ENCODE measurements at places on chromosomes 2 and 18. TPM values are rescaled to one million over a fixed set of nuclear protein-coding genes. Genes with fewer than 3 reads are reported as not detected.

Gene CFC1
- total RNA-seq: not detected

Gene AKAIN1
- total RNA-seq: not detected

Gene NT5DC4
- total RNA-seq: not detected

Gene SPC25
- not detected for total RNA-seq

DNA sequence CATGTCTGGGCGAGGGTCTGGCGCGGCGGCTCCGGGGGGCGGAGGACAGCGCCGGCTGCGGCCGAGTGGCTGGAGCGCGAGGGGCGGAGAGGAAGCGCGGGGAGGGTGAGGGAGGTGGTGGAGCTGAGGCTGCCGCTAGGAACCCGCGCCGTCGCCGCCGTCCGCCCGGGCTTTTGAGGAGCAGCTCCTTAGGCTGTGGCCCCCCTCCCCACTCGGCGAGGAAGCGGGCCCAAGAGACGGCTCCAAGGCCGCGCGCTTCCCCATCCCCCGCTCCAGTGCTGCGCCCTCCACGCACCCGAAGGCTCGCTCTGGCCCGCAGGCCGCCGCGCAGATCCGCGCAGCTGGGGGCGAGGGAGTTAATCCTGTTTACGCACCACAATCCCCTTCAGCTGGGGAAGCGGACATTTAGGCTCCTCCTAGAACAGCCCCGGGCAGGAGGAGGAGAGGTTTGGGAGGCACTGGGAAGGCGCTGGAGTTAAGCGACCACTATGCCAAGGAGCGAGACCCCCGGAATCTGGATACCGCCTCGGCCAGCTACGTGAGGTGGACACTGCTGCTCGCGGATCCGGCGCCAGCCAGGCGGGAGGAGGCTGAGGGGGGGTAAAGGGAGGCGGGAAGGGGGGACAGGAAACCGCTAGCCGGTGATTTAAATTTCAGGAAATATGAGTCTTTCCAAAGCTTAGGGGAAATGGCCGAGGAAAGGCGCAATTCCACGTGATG is at the start of gene CNRIP1:
Gene CNRIP1, minus strand, starts transcription at position 552 of the 720 bp plus-strand sequence. Its CDS starts 549 bp downstream, at position 3.
- H3K4me3 ChIP-seq: peak within 1 kb of the TSS; percentile 87
- H3K4me1 ChIP-seq: peaks cover 9% of the 10 kb centered on the region
- H3K36me3 ChIP-seq: peaks cover 6% of the 10 kb centered on the region
- H3K27me3 ChIP-seq: peaks cover 46% of the 10 kb centered on the region
- no peak for DNase-seq

GRCh38 chr2:189514104-189514503 is 66.5 kb downstream of the SLC40A1 start:
- peaks cover 4% of the 10 kb centered on the region for H3K36me3 ChIP-seq
- no peak overlapping the region for H3K27ac ChIP-seq
- peaks cover 12% of the 10 kb centered on the region for H3K27me3 ChIP-seq
- no peak overlapping the region for H3K4me3 ChIP-seq

DNA sequence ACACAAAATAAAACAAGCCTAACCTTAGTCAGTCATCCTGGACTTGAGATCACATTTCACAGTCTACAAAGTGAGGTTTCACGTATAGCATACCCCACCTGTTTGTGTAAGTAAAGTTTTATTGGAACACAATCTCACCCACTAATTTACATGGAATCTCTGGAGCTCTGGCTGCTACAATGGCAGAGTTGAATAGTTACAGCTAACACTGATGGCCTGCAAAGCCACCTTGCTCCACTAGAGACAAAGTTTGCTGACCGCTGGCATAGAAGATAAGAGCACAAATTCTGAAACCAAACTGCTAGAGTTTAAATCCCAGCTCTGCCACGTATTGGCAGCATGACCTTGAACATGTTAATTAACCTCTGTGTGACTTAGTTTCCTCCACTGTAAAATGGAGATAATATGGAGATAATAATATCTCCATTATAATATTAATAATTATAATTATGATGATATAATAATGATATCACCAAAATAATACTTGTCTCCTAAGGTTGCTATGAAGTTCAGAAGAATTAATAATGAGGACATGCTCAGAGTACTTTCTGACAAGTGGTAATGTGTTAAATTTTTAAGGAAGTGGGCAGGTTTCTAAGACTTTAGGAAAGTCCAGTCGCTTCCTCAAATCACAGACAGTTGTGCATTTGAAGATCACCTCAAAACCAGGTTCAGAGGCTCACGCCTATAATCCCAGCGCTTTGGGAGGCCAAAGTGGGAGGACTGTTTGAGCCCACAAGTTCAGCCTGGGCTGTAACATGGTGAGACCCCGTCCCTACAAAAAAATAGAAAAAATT is 204.6 kb downstream of the SH3RF3 start:
- peaks cover 21% of the 10 kb centered on the region for H3K4me1 ChIP-seq
- H3K4me3 ChIP-seq: no peak overlapping the region
- no peak for DNase-seq
- peaks cover 2% of the 10 kb centered on the region for H3K36me3 ChIP-seq

- H3K4me3 ChIP-seq: no peak overlapping the region
- no peak overlapping the region for H3K27ac ChIP-seq
- H3K27me3 ChIP-seq: peaks cover 13% of the 10 kb centered on the region
- no peak for DNase-seq
- no peaks in the 10 kb centered on the region for H3K4me1 ChIP-seq
These were observed 52.6 kb downstream of the SH3BP4 start for GRCh38 chr2:235004329-235004903.

- H3K27me3 ChIP-seq: peaks cover 5% of the 10 kb centered on the region
- H3K36me3 ChIP-seq: no peaks in the 10 kb centered on the region
- no peaks in the 10 kb centered on the region for H3K4me1 ChIP-seq
- no peak for DNase-seq
- no peak overlapping the region for H3K4me3 ChIP-seq
These were observed 34.2 kb upstream of the FAM98A start for GRCh38 chr2:33633315-33633714.

DNA sequence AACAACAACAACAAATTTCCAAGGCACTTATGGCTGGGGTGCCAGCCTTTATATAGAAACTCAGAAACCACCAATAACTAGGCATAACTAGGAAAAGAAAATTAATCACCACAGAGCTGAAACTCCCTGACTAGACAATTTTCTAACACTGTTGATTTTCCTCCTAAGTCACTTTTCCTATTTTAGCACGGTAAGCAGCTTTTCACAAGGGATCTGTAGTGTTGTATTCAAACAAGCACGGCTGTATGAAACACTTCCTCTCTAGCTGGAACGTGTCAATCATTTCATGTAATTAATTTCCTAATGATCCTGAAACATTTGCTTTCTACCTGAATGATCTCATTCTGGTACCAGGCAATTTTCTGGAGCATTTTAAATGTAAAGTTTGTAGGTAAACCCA is 645.0 kb downstream of the IRS1 start:
- no peak for DNase-seq
- H3K4me1 ChIP-seq: no peaks in the 10 kb centered on the region
- H3K27me3 ChIP-seq: peaks cover 44% of the 10 kb centered on the region
- no peak overlapping the region for H3K4me3 ChIP-seq
- no peaks in the 10 kb centered on the region for H3K36me3 ChIP-seq
- no peak overlapping the region for H3K27ac ChIP-seq

GRCh38 chr2:171416009-171416926 is 17.5 kb downstream of the METTL8 start:
- peak overlapping the region; percentile 66 for H3K27ac ChIP-seq
- peaks cover 21% of the 10 kb centered on the region for H3K4me1 ChIP-seq
- H3K4me3 ChIP-seq: peak overlapping the region; percentile 15
- DNase-seq: peak; percentile 53
- no peaks in the 10 kb centered on the region for H3K27me3 ChIP-seq
- H3K36me3 ChIP-seq: no peaks in the 10 kb centered on the region

DNA sequence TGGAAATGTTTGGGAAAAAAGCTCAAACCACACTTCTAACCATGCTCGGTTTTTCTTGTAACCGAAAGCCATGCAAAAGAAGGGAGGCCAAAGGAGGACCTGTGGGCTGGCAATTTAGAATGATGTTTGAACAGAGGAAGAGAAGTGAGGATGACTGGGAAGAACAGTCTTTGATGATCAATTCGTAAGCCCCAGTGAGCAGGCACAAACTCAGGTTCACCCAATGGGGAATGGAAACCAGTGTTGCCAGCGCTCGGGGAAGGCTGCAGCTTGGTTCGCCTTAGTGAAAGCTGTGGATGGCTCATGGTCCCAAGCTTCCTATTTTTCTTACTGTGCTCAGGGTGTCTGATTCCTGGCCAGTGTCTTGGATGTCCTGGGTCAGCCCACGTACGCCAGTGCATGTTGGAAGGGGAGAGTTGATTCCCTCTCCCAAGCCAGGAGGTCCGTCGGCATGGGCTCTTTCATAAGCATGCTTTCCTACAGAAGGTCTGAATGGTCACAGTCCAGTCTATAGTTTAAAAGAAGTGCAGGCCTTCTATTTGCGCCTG is 79.2 kb downstream of the VAPA start:
- peaks cover 37% of the 10 kb centered on the region for H3K27me3 ChIP-seq
- DNase-seq: no peak
- no peak overlapping the region for H3K27ac ChIP-seq
- H3K4me3 ChIP-seq: no peak overlapping the region
- H3K36me3 ChIP-seq: no peaks in the 10 kb centered on the region
- no peaks in the 10 kb centered on the region for H3K4me1 ChIP-seq

- no peak overlapping the region for H3K4me3 ChIP-seq
- H3K27ac ChIP-seq: no peak overlapping the region
- H3K27me3 ChIP-seq: no peaks in the 10 kb centered on the region
- H3K4me1 ChIP-seq: no peaks in the 10 kb centered on the region
- no peak for DNase-seq
These were observed 396.9 kb upstream of the NXPH2 start for GRCh38 chr2:139177041-139177440.

DNA sequence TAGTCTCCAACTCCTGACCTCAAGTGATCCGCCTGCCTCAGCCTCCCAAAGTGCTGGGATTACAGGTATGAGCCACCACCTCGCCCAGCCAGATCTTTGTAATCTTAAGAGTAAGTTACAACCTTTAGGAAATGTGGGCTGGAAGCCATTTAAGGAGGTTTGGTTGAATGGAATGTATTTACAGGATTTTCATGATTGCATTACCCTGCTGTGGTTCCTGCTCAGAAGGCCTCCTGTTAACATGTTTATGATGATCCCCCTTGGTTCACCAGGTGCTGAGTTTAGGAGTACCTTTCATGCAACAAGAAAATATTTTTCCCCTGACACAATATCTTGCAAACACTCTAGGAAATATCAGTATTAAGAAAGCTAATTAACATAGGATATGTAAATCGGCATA is 187.4 kb upstream of the SH3BP4 start:
- peaks cover 40% of the 10 kb centered on the region for H3K27me3 ChIP-seq
- H3K36me3 ChIP-seq: no peaks in the 10 kb centered on the region
- DNase-seq: no peak

DNA sequence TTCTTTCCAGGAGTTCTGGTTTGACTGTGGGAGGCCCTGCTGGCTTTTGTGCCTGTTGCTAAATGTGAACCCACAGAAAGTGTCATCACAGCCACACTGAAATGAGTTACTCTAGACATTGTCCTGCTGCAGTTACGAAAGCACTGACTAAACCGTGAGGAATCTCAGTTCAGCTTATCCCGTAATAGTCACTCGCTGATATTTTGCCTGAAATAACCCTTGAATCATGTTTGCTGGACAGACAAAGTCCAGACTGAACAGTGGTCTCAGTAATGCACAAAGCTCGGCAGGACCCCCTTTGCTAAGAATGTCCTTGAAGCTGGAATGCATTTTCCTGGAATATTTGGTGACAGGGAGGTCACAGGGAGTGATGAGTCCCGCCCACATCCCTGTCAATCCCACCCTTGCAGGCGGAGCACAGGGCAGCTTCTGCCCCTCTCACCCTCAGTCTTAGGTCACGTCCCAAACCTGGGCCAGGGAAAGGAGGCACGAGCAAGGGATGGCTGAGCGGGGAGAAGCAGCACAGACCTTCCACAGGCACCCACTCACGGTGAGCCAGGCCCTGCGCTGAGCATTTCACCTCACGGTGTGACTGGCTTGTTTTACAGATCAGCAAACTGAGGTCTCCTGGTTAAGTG is 53.4 kb downstream of the ADI1 start:
- DNase-seq: no peak
- peaks cover 8% of the 10 kb centered on the region for H3K36me3 ChIP-seq
- H3K27me3 ChIP-seq: no peaks in the 10 kb centered on the region
- no peak overlapping the region for H3K4me3 ChIP-seq
- H3K4me1 ChIP-seq: peaks cover 9% of the 10 kb centered on the region

GRCh38 chr2:37337620-37338280 is 6.7 kb upstream of the QPCT start:
- H3K27me3 ChIP-seq: peaks cover 15% of the 10 kb centered on the region
- no peaks in the 10 kb centered on the region for H3K36me3 ChIP-seq
- no peaks in the 10 kb centered on the region for H3K4me1 ChIP-seq
- no peak overlapping the region for H3K4me3 ChIP-seq
- no peak overlapping the region for H3K27ac ChIP-seq
- DNase-seq: no peak

GRCh38 chr2:127681288-127681804 is 6.0 kb upstream of the LIMS2 start:
- H3K27ac ChIP-seq: no peak overlapping the region

GRCh38 chr2:228860601-228861285 is 410.3 kb downstream of the PID1 start:
- H3K36me3 ChIP-seq: no peaks in the 10 kb centered on the region
- DNase-seq: no peak
- H3K27me3 ChIP-seq: no peaks in the 10 kb centered on the region
- no peak overlapping the region for H3K4me3 ChIP-seq

DNA sequence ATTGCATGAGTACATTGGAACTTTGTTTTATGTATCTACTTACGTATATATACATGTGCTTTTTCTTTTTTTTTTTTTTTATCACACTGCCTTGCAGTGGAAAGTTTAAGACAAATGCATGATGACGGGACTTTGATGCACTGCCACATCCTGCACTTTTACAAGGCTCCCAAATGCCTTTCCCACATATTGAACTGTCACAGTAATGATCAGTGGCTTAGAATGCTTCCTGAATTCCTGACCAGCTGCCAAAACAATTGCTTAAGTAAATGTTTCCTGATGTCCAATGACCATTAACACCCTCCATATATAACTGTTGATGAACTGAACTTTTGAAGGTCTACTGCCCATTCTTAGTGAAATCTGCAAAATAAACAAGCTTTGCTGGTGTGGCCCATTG is 60.2 kb downstream of the LYPD6B start:
- no peaks in the 10 kb centered on the region for H3K4me1 ChIP-seq
- DNase-seq: no peak

GRCh38 chr2:143953451-143954030 is 566.4 kb downstream of the ZEB2 start:
- H3K4me1 ChIP-seq: no peaks in the 10 kb centered on the region
- no peaks in the 10 kb centered on the region for H3K36me3 ChIP-seq
- no peak overlapping the region for H3K4me3 ChIP-seq
- no peak overlapping the region for H3K27ac ChIP-seq
- no peaks in the 10 kb centered on the region for H3K27me3 ChIP-seq

GRCh38 chr2:198664321-198664720 is 793.4 kb downstream of the SATB2 start:
- no peak for DNase-seq
- peaks cover 6% of the 10 kb centered on the region for H3K27me3 ChIP-seq
- no peak overlapping the region for H3K27ac ChIP-seq
- no peaks in the 10 kb centered on the region for H3K4me1 ChIP-seq

- no peaks in the 10 kb centered on the region for H3K27me3 ChIP-seq
- peaks cover 8% of the 10 kb centered on the region for H3K4me1 ChIP-seq
- H3K27ac ChIP-seq: no peak overlapping the region
- peaks cover 4% of the 10 kb centered on the region for H3K36me3 ChIP-seq
- no peak for DNase-seq
- H3K4me3 ChIP-seq: no peak overlapping the region
These were observed 34.4 kb downstream of the VRK2 start for GRCh38 chr2:58081000-58081399.

GRCh38 chr2:13770279-13770678 is 862.2 kb upstream of the LRATD1 start:
- no peaks in the 10 kb centered on the region for H3K4me1 ChIP-seq
- no peaks in the 10 kb centered on the region for H3K36me3 ChIP-seq
- H3K27ac ChIP-seq: no peak overlapping the region
- no peaks in the 10 kb centered on the region for H3K27me3 ChIP-seq

All from T-helper 17 cell (primary cell).